ENCODE measurements at places on chromosomes 4 and X. TPM values are rescaled to one million over a fixed set of nuclear protein-coding genes. Genes with fewer than 3 reads are reported as not detected.

- no peak for DNase-seq
Observed at GRCh38 chrX:136711147-136711546, 63.2 kb downstream of the CD40LG start.

GRCh38 chrX:68090266-68090665 is 343.0 kb downstream of the OPHN1 start:
- DNase-seq, result no peak

Gene GAGE1
- total RNA-seq, result not detected

DNA sequence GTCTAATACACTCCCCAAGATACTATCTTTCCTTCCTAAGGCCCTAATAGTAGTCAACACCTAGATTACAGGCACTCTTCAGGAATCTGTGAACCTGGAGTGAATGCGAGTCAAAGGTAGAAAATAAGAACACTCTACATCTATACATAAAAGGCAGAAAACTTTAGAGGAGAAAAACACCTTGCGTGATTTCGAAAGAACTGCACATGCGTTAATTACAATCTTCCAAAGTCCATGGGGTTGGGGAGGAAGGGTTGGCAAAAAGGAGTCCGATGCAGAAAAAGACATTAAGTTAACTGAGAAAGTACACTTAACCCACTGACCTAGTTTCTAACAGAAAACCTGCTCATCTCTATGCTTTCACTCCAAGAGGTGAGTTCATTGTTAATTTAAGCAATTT is 27.3 kb downstream of the KLHL15 start:
- DNase-seq, result no peak

Data from frontal cortex (tissue), 4 donors.